ENCODE measurements at places on chromosomes 16 and 17. TPM values are rescaled to one million over a fixed set of nuclear protein-coding genes. Genes with fewer than 3 reads are reported as not detected.

Gene ST6GALNAC2
- 1.4 TPM for total RNA-seq

DNA sequence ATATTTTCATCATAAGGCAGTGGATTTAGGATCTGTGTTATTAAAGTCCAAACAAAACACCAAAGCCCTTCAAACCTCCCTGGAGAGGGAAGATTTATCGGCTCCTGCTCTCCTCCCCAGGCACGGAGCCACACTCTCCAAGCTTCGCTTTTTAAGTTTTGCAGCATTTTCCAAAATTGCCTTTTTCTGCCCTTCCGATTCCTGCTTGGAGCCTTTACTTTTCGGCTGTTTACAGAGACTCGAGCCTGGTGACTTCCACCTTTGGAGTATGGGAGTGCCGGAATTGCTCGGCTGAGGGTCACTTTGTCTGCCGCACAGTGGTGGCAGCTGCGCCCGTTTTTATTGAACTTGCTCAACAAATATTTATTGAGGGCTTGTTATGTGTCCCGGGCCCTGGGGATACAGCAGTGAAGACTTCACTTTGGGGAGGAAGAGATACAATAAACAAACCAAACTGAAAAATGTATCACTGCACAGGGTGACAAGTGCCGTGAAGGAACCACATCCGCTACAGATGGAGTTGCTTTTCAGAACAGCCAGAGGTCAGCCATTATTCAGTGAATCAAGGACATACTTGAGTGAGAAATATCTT lies 185.5 kb downstream of the NTN1 start:
- peak; percentile 41 for DNase-seq

GRCh38 chr17:41003926-41004325 lies 4.2 kb upstream of the KRTAP3-2 start:
- DNase-seq = no peak

DNA sequence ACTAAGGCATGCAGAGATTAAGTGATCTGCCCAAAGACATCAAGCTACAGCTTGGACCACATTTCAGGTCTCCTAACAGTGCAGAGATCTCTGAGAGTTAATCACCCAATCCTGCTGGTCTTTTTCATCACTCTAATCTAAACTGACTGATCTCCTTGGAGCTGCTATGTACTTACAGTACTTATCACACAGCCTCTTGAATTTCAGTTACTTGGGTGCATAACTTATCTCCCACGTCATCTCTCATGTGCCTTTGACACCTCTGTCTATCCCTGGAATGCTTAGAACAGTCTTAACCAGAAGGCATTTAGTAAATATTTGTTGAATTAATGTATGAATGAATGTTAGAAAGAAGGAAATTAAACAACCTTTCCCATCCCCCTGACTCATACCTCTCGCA lies 139.0 kb downstream of the SNX11 start:
- no peak for DNase-seq

Measured in hepatocyte (in vitro differentiated cells).